Stimulated activated CD8-positive, alpha-beta memory T cell treated with anti-CD3 and anti-CD28 coated beads, Interleukin-4, amount 100 ng/mL, for 1 hour (primary cell): ENCODE measurements at places on chromosomes 13 and 19.

GRCh38 chr13:26386026-26386425 lies 132.1 kb downstream of the CDK8 start:
- DNase-seq, result no peak

- DNase-seq, result no peak
These were observed 19.1 kb upstream of the CHST8 start for GRCh38 chr19:33602576-33603204.

- DNase-seq, result no peak
These were observed 5.7 kb upstream of the RFX2 start for GRCh38 chr19:6115992-6116391.

DNA sequence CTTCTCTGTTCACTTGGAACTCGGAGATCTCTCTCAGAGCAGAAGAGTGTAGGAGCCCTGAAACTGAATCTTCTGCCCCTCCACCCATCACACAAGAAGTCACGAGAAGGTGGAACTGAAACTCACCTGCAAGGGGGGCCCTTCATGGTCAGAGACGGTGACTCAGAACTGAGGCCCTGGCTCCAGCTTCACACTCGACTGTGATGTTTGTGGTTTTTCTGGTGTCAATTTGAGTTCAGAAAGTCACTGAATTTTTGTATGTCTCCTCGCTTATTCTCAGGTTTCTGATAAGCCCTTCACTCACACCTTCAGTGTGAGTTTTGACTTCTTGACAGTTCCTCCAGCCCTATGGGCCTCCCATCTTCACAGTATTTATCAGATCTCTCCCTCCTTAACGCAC lies 23.1 kb downstream of the SIGLEC5 start:
- no peak for DNase-seq

DNA sequence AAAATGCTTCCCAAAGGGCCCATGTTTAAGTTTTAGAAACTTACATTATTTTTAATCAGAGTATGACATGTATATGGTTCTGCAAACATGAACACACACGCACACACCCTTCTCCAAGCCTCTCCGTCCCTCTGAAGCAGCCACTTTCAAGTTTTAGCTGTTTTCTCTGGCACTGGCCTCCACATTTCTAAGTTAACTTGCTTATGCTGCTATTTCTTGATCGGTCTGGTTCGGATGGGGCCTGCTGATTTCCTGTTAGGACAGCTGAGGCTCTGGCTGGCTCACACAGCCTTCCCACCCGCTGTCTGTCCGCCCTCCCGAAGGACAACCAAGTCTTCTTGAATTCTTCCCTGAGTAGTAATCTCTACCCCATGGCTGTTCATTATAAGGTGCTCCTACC lies 4.4 kb downstream of the SPC24 start:
- no peak for DNase-seq
